ENCODE measurements at places on chromosomes 12 and 14.

- no peak for DNase-seq
Observed at GRCh38 chr12:34598851-34599529, 576.7 kb downstream of the ALG10 start.

GRCh38 chr14:51582437-51582836, 69.3 kb upstream of the FRMD6 start:
- no peak for DNase-seq

GRCh38 chr12:47808574-47809365, 10.9 kb downstream of the HDAC7 start:
- DNase-seq, result no peak

DNA sequence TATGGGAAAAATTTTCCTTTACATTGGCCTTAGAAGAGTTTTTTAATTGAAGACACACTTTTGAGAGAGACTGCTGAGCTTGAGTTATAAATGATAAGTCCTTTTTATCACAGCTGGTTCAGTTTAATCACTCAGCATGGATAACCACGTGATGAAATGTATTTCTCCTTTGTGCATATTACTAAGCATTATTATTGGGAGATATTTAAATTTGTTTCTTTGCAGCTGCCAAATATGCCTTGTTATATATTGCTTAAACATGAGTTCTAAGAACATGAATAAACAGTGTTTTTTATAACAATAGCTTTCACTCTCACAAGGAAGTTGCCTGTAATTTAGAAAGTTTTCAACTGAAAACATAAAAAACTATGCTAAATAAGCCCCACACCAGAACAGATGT, 293.5 kb upstream of the LRFN5 start:
- DNase-seq, result no peak

DNA sequence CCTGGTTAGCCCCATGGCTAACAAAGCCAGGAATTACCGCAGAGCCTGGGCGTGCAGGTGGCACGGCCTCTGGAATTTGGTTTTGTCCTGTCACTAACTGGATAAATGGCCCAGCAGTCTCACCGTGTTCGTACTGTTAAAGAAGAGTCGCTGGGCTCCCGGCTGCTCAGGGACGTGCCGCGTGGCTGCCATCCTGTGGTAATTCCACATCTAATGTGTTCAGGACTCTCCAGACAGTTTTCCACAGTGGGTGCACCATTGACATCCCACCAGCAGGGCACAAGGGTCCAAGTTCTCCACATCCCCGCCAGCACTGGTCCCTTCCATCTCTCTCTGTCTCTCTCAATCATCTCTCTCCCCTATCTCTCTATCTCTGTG, 19.6 kb downstream of the NOC4L start:
- no peak for DNase-seq

DNA sequence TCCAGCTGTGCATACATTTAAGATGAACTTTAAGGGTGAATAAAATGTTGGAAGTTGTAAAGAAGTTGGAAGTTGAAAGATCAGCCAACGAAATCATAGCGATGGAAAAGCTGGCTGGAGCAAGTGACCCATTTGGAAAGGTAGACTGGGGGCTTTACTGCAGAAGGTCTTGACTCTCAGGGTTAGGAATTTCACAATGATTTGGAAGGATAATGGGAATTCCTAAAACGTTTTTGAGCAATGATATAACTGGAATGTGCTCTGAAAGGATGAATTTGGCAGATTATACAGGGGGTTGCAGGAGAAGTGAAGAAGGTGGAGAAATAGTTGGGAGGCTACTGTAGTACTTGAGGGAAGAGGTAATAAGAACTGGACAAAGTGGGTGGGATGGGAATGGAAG, 27.4 kb downstream of the EMP1 start:
- no peak for DNase-seq

- DNase-seq, result no peak
Observed at GRCh38 chr12:26919216-26919555, 18.6 kb downstream of the INTS13 start.

GRCh38 chr12:32120419-32120818, 13.8 kb downstream of the BICD1 start:
- DNase-seq, result peak; percentile 8

DNA sequence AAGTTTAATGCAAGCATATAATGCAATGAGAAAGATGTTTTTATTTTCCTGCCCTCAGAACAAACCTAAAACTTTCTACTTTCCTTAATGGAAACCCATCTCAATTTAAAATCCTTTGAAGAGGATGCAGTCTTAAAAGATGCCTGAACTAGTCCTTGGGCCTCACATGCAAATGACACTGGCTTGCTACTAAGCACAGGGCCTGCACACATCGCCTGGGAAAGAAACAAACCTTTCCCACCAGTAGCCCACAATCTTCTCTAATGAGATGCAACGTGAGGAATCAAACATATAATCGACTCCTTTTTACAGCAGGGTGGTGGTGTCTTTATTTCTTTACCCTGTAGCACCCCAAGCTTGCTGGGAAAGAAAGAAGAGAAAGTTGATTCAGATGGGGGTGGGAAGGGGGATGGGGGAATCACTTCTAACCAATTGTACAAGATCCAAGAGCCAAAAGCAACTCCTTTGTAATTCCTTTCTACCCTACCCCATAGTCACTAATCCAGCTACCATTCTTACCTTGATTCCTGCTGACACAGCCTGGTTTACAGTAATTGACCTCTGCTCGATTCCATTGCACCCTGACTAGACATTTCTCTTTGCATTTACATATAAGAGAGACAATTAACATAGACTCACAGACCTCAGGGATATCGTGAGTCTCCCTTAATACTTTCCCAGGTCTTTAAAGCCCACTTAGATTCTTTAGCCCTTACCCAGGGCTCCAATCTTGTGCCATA, 69.5 kb upstream of the FERMT2 start:
- no peak for DNase-seq

DNA sequence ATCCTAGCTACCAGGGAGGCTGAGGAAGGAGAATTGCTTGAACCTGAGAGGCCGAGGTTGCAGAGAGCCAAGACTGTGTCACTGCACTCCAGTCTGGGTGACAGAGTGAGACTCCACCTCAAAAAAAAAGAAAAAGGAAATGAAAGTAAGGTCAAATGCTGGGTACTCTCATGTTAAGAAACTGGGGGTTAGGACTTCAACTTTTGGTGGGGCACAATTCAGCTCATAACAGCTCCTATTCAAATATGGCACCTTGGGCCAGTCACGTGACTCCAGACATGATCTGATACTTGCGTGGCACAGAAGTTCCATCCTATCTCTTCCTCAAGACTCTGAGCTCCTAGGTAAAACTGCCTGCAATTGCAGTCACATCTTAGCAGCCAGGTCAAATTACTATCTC, 142.7 kb downstream of the EGLN3 start:
- no peak for DNase-seq
